Gastroesophageal sphincter (tissue), 4 donors: ENCODE measurements at places on chromosomes 13 and 19.

DNA sequence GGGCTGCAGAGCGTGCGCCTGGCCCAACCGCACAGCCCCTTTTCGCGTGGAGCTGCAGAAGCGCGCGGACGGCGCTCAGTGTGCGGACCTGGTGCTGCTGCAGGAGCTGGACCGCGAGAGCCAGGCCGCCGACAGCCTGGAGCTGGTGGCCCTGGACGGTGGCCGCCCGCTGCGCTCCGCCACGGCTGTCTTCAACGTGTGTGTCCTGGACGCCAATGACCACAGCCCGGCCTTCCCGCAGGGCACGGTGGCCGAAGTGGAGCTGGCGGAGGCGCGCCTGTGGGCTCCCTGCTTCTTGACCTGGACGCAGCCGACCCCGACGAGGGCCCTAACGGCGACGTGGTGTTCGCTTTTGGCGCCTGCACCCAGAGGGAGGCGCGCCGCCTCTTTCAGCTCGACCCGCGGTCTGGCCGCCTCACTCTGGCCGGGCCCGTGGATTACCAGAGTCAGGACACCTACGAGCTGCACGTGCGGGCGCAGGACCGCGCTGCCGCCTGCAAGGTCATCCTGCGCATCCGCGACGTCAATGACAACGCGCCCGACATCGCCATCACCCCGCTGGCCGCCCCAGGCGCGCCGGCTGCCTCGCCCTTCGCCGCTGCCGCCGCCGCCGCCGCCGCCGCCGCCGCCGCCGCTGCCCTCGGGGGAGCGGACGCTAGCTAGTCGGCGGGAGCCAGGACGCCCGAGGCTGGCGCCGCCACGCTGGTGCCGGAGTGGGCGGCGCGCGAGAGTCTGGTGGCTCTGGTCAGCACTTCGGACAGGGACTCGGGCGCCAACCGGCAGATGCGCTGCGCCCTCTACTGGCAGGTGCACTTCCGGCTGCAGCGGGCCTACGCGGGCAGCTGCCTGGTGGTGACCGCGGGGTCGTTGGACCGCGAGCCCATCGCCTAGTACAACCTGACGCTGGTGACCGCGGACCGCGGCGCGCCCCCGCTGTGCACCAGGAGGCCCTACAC lies 172.2 kb downstream of the OLFM4 start:
- no peaks in the 10 kb centered on the region for H3K4me1 ChIP-seq
- peak; percentile 39 for ATAC-seq
- no peaks in the 10 kb centered on the region for H3K36me3 ChIP-seq
- H3K4me3 ChIP-seq: no peak overlapping the region
- H3K27ac ChIP-seq: no peak overlapping the region
- H3K27me3 ChIP-seq: peaks cover 73% of the 10 kb centered on the region

- H3K27me3 ChIP-seq: no peaks in the 10 kb centered on the region
- no peak for ATAC-seq
- no peak overlapping the region for H3K4me3 ChIP-seq
These were observed 20.0 kb downstream of the MAN2B1 start for GRCh38 chr19:12646551-12646950.

DNA sequence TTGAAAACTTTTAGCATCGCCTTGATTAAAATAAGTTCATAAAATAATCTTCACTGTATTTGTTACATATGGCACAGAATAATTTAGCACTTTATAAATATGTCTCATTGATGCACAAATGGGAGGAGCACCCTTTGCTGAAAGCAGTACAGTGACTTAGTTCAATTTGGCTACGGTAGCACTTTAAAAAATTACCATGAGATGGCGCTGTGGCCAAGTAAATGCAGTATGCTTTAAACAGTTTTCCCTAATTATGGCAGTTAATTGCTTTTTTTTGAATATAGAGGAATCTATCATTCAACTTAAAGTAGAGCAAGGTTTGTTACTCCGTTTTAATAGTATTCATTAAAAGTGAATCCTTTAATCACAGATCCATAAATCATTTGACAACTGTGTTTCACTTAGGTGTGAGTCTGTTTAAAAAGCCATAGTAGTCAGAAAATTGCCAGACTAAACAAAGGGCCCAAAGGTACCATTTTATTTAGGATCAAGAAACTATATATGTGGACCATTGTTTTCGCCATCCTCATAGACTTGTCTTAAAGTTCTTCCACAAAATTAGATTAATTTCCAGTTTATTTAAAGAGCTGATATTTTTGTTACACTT lies 34.7 kb upstream of the ESD start:
- H3K36me3 ChIP-seq: no peaks in the 10 kb centered on the region
- no peak overlapping the region for H3K4me3 ChIP-seq
- H3K4me1 ChIP-seq: no peaks in the 10 kb centered on the region
- ATAC-seq: peak; percentile 41

- no peak for ATAC-seq
- no peak overlapping the region for H3K27ac ChIP-seq
- no peaks in the 10 kb centered on the region for H3K4me1 ChIP-seq
- H3K27me3 ChIP-seq: peaks cover 3% of the 10 kb centered on the region
- H3K4me3 ChIP-seq: no peak overlapping the region
These were observed 58.7 kb downstream of the SLC15A1 start for GRCh38 chr13:98693756-98694155.

GRCh38 chr19:35329323-35329722 lies 336 bp downstream of the CD22 start:
- H3K36me3 ChIP-seq: no peaks in the 10 kb centered on the region
- no peaks in the 10 kb centered on the region for H3K4me1 ChIP-seq
- H3K4me3 ChIP-seq: no peak overlapping the region

DNA sequence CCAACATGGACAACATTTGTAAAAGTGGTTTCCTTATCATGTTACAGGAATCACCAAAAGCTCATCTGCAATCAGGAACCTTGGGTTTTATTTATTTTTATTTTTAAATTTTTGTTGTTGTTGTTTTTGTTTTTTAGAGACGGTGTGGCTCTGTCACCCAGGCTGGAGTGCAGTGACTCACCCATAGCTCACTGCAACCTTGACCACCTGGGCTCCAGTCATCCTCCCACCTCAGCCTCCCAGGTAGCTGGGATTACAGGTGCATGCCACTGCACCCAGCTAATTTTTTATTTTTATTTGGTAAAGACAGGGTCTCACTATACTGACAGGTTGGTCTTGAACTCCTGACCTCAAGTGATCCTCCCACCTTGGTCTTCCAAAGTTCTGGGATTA lies 13.6 kb upstream of the SERP2 start:
- H3K27ac ChIP-seq: no peak overlapping the region
- H3K4me1 ChIP-seq: no peaks in the 10 kb centered on the region
- no peak overlapping the region for H3K4me3 ChIP-seq
- ATAC-seq: no peak
- H3K27me3 ChIP-seq: no peaks in the 10 kb centered on the region

DNA sequence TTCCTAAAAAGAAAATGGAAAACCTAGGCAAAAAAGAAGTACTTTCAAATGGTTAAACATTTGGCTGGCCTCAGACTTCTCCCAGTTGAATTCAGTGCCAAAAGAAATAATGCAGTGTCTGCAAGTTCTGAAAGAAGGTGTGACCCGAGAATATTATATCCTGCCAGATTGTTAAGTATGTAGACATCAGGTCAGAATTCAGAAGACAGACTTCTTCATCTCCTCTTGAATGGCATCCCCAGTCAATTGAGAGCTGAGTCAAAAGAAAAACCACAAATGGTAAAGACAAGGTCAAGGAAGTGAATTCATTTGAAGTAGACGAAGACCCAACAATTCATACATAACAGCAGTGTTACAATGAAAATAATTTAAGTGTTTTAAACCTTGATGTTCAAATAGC lies 194.5 kb downstream of the NBEA start:
- no peak overlapping the region for H3K4me3 ChIP-seq
- H3K36me3 ChIP-seq: no peaks in the 10 kb centered on the region
- ATAC-seq: no peak
- no peaks in the 10 kb centered on the region for H3K27me3 ChIP-seq
- H3K27ac ChIP-seq: no peak overlapping the region
- H3K4me1 ChIP-seq: no peaks in the 10 kb centered on the region

DNA sequence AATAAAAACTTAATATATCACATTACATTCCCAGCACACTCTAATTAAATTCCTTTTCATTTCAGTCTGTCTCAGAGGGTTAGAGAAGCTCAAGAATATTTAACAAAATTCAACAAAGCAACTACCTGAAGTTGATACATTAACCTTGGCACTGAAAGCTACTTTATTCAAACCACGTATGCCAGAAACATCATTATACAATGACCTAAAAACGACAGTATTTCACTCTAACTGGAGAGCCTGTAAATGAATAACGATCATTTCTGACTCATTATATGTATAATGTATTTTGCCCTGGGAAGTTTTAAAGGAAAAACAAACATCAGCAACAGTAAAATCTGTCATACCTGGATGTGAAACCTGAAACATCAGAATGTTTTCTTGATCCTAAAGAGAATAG lies 270.1 kb downstream of the SLITRK5 start:
- no peaks in the 10 kb centered on the region for H3K36me3 ChIP-seq
- H3K4me3 ChIP-seq: no peak overlapping the region
- H3K27me3 ChIP-seq: no peaks in the 10 kb centered on the region
- H3K4me1 ChIP-seq: no peaks in the 10 kb centered on the region
- H3K27ac ChIP-seq: no peak overlapping the region

GRCh38 chr19:29769997-29770396 lies 41.8 kb upstream of the CCNE1 start:
- H3K4me1 ChIP-seq: peaks cover 6% of the 10 kb centered on the region
- no peaks in the 10 kb centered on the region for H3K27me3 ChIP-seq
- no peak for ATAC-seq
- H3K36me3 ChIP-seq: no peaks in the 10 kb centered on the region
- H3K27ac ChIP-seq: no peak overlapping the region
